NCI-H1694 treated with DMSO at 0.1 percent for 48 hours (cell line): ENCODE measurements at places on chromosomes 2 and 18.

DNA sequence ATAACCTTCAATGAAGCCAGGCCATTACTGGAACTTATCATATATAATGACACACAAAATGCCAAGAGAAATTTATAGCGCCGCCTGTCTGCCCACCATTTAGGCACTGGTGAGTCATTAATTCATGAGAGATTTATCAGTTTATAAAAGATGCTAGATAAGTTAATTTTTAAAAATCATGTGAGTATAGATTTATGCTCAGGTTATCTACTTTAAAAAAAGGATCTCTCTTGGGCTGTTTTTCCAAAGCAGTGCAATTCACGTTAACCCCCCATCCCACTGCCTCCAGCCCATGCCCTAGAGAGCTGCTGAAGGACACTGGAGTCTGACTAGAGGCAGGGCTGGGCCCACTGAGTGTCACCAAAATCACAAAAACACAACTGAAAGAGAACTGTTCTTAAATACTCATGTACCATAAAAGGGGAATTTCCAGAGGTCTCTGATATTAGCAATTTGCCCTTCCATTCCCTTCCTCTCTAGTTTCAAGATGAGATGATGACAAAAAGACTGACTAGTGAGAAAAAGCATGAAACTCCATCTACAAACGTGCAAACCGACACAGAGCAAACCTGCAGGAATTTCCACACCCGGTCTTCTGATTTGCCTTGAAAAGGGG, 160.8 kb downstream of the BCL2 start:
- no peak for DNase-seq

GRCh38 chr2:33891616-33892015, 292.5 kb upstream of the FAM98A start:
- DNase-seq = no peak

- no peak for DNase-seq
Measured at GRCh38 chr18:3456686-3457069, 6.7 kb downstream of the TGIF1 start.

DNA sequence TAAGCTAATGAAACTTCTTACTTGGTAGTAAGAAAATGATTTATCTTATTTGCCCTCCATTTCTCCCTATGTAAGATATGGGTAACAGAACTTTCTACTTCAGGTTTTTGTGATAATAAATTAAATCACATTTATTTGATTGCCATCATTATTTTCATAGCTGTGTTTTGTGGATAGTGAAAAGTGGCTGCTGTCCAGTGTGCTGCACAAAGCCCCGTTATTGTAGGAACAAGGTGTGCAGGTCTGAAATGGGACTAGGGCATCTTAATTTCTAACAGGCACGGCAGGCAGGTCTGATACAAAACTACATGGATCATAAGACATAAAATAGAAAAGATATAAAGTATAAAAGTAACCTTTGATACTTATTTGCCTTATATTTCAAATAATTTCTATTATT, 51.6 kb upstream of the THSD7B start:
- DNase-seq = no peak

GRCh38 chr18:6885992-6886796, 156.7 kb downstream of the ARHGAP28 start:
- DNase-seq = peak; percentile 2

- DNase-seq = no peak
Measured at GRCh38 chr2:68452158-68452900, 14.8 kb downstream of the FBXO48 start.

DNA sequence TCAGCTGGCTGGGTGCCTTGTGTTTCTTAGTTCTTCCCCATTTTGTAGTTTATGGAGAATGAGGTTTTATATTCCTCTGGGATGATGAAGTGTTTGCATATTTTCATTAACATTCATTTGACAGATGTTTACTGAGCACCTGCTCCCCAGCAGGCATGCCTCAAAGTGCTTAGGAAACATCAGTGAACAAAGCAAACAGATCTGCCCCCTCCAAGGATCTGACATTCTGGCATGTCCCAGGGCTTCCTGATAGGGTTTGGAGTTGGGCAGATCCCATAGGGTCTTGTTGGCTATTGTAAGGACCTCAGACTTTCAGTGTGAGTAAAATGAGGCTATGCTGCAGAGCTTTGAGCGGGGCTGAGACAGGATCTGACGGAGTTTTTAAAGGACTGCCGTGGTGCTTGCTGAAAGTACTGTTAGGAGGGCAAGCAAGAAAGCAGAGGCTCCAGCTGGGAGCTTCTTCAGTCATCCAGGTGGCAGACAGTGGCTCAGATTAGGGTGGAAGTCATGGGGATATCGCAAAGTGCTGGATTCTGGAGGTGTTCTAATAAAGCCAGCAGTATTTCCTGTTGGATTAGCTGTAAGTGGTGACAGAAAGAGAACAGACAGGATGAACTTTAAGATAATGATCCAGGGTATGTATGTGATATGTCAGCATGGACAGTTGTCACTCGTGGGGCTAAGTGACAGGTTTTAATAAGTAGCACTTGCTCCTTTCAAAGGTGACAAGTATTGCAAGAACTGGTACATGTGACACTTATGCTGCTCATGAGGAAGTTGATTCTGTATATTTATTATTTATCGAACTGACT, 11.3 kb upstream of the IAH1 start:
- DNase-seq = peak; percentile 93

GRCh38 chr2:62741954-62742722, 36.6 kb downstream of the EHBP1 start:
- DNase-seq = no peak
